ENCODE measurements at places on chromosomes 12 and 14. TPM values are rescaled to one million over a fixed set of nuclear protein-coding genes. Genes with fewer than 3 reads are reported as not detected.

A2M gene
- 0.08 TPM for total RNA-seq

DNA sequence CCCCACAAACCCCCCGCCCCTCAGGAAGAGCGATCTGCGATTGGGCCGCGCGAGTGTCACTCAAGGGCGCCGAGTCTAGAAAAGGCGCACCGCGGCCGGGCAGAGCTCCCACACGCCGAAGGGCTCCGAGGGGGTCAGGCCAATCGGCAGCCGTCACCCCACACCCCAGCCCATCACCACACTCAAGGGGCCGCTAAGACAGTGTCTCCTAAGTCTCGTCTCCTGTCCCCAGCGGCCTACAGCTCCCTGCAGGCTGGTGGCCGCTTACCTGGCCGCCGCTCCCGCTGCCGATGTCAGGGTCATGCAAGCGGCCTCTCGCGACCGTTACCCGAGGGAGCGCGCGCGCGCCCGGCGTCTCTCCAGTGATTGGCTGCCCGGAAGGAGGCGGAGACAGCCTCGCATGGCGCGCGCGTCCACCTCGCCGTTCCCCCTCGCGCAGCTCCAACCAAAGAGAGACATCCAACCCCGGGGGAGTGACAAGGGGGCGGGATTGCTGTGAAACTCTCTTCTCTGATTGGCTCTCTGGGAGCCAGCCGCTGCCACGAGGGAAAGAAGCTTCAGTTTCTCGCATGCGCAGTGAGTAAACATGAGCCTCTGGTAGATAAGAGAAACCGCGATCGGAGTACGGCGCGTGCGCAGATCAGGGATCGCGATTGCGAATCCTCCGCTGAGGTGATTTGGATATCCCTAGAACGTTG lies at the start of the genes MPHOSPH9 and MTRFR:
Gene MPHOSPH9 (minus strand): TSS at position 335 of the 698 bp plus-strand sequence. CDS start 2,777 bp downstream, outside the sequence.
Gene MTRFR (plus strand): TSS at position 630 of the 698 bp plus-strand sequence. CDS start 20,239 bp downstream, outside the sequence.
- no peaks in the 10 kb centered on the region for H3K36me3 ChIP-seq
- H3K27ac ChIP-seq = peak within 1 kb of the TSS; percentile 86
- peaks cover 50% of the 10 kb centered on the region for H3K4me1 ChIP-seq
- no peaks in the 10 kb centered on the region for H3K27me3 ChIP-seq
- peak within 1 kb of the TSS; percentile 92 for H3K4me3 ChIP-seq
- peak; percentile 99 for DNase-seq

DNA sequence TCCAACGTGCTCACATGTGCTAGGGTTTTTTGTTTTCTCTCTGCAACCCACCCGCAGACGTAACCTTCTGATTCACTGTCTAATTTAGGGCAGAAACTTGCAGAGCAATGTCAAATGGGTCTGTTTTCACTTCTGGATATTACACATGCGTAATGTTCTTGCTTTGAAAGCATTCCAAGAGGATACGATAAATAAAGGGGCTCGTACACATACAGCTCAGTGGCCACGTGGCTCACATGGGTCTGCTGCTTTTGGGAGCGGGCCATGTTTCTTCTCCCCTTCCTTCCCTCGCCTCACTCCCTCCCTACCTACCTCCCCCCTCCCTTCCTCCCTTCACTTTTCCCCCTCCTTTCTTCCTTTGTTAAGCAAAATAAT lies 23.4 kb downstream of the CACNA1C start:
- H3K36me3 ChIP-seq = no peaks in the 10 kb centered on the region
- no peak overlapping the region for H3K27ac ChIP-seq
- DNase-seq = no peak
- H3K4me3 ChIP-seq = no peak overlapping the region
- H3K4me1 ChIP-seq = no peaks in the 10 kb centered on the region
- no peaks in the 10 kb centered on the region for H3K27me3 ChIP-seq

- H3K27ac ChIP-seq = no peak overlapping the region
- H3K4me1 ChIP-seq = peaks cover 25% of the 10 kb centered on the region
- no peaks in the 10 kb centered on the region for H3K27me3 ChIP-seq
- no peak overlapping the region for H3K4me3 ChIP-seq
- DNase-seq = no peak
Observed at GRCh38 chr12:49635036-49635435, 11.7 kb downstream of the PRPF40B start.

- no peaks in the 10 kb centered on the region for H3K36me3 ChIP-seq
- H3K27ac ChIP-seq = no peak overlapping the region
- H3K4me3 ChIP-seq = no peak overlapping the region
- no peaks in the 10 kb centered on the region for H3K27me3 ChIP-seq
- H3K4me1 ChIP-seq = no peaks in the 10 kb centered on the region
Observed at GRCh38 chr14:86363047-86363446, 833.1 kb downstream of the FLRT2 start.

DNA sequence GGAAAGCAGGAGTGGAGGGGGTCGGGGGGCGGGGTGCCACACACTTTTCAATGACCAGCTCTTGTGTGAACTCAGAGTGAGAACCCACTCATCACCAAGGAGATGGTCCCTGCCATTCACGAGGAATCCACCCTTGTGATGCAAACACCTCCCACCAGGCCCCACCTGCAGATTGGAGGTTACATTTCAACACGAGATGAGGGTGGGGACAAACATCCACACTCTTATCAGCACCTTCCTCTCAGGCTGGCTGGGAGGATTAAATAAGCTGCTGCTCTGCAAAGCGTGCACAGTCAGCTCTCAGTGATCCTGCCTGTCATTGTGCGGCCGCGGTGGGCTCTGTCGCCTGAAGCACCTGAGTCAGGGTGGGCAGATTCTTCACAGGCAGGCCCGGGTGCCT lies 39.7 kb downstream of the AACS start:
- peaks cover 19% of the 10 kb centered on the region for H3K36me3 ChIP-seq
- no peaks in the 10 kb centered on the region for H3K27me3 ChIP-seq

DNA sequence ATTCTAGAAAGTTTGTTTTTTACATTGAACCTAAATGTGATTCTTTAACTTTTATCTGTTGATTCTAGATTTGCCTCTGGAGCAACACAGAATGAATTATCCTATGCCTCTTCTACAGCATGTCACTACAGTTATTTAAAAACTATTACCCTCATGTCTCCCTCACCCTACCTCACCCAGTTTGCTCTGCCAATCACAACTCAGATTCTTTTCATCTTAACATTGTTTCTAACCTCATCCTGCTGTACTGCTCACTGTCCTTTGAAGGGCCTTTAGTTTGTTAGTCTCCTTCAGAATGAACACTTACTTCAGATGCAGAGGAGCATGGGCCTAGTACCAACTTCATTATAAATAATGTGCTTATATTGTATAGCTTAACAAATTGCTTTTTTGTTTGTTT lies 21.5 kb downstream of the YLPM1 start:
- no peaks in the 10 kb centered on the region for H3K27me3 ChIP-seq
- no peak overlapping the region for H3K4me3 ChIP-seq
- H3K36me3 ChIP-seq = peaks cover 62% of the 10 kb centered on the region
- no peak for DNase-seq
- peaks cover 5% of the 10 kb centered on the region for H3K4me1 ChIP-seq

DNA sequence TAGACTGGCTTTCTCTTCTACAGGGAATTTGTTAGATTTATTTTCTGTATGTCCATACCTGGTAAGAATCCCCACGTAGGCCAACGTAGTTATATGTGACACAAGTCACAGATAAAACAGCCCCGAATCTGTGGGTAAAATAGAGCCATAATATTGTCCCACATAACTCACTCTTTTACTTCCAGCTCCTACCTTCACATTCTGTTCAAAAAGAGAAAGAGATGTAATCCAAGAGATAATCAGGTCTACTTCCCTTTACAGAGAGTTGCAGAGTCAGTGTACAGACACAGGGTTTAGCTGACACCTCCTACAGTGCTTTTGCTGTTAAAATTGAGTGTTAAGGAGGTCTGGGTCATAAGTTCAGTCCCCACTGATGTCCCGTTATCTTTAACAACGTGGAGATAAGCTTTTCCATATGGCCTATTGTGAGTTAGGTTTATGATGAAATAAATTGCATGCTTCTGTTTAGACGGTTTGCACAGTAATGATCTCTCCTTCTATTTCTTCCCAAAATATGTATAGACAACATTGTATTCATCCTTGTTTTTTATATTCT lies 446.5 kb downstream of the ADAMTS20 start:
- no peak overlapping the region for H3K27ac ChIP-seq
- no peaks in the 10 kb centered on the region for H3K36me3 ChIP-seq
- H3K4me1 ChIP-seq = no peaks in the 10 kb centered on the region
- no peak for DNase-seq
